Trophoblast cell (in vitro differentiated cells and primary cell): ENCODE measurements at places on chromosomes 11 and 22.

GRCh38 chr11:36475192-36475591 is 34.9 kb downstream of the TRAF6 start:
- no peaks in the 10 kb centered on the region for H3K27me3 ChIP-seq
- H3K4me1 ChIP-seq: no peaks in the 10 kb centered on the region
- H3K36me3 ChIP-seq: peaks cover 2% of the 10 kb centered on the region
- peak; percentile 52 for DNase-seq
- H3K4me3 ChIP-seq: no peak overlapping the region

GRCh38 chr22:28030473-28030872 is 111.4 kb upstream of the PITPNB start:
- no peak overlapping the region for H3K27ac ChIP-seq
- no peaks in the 10 kb centered on the region for H3K36me3 ChIP-seq
- H3K4me1 ChIP-seq: no peaks in the 10 kb centered on the region
- DNase-seq: no peak
- no peaks in the 10 kb centered on the region for H3K27me3 ChIP-seq

DNA sequence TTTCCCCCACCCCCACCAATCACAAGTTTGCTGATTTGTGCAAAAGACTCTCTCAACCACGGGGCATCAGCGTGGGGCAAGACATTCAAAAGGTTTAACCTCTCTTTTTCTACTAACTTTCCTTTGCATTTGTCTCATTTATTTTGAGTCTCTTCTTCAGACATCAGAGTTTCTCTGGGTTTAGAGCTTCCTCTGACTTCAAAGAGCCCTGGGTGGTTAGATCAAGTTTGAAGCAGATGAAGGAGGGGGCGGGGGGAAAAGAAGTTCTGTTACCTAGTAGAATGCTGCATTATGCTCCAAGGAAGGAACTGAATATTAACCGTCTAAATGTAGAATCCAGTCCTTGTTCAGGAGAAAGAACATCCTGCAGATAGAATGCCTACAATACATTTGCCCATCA is 24.5 kb downstream of the GAS2 start:
- no peaks in the 10 kb centered on the region for H3K27me3 ChIP-seq
- H3K27ac ChIP-seq: no peak overlapping the region
- H3K4me3 ChIP-seq: no peak overlapping the region
- H3K4me1 ChIP-seq: no peaks in the 10 kb centered on the region

DNA sequence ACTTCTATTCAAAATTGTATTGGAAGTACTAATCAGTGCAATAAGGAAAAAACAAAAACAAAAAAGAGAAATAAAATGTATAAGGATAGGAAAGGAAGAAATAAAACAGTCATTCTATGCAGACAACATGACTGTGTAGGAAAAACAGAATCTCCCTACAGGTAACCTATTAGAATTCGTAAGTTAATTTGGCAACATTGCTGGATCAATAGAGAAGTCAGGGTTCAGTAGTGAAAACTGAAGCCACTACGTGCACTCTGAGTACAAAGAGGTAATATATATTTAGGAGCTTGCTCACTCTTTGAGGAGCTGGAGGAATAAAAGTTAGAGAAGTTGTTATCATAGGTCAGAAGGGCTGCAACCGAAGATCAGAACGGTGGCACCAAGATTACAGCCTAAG is 84.0 kb upstream of the BMAL1 start:
- no peaks in the 10 kb centered on the region for H3K36me3 ChIP-seq
- no peak overlapping the region for H3K4me3 ChIP-seq
- DNase-seq: no peak
- no peak overlapping the region for H3K27ac ChIP-seq
- H3K27me3 ChIP-seq: no peaks in the 10 kb centered on the region

DNA sequence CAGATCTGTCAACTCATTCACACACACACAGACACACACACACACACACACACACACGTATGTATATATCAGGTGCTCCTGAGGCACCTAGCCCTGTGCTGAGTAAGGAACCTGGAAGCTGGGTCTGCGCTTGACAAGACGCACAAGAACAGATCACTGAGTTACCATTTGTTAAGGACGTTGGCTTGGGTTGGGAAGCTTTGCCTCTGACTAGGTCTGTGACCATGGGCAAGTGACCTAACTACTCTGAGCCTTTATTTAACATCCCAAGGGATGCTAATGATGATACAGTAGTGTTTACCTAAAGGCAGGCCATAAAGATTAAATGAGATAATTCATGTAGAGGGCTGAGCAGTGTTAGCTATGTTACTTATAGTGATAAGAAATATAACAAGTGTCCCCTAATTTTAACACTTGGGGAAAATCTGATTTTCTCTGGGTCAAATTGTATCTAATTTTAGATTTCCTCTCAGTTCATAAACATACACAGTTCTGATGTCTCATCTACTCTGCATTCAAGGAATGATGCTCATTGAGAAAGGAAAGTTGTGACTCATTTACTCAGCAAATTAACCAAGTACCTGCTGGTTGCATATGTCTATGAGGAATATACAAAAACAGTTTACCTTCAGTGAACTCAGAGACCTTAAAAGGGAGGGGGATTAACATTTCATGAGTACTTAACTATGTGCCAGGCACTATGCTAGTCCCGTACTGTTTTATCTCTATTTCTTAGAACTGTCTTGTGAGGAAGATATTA is 13.6 kb downstream of the RNF185 start:
- H3K27me3 ChIP-seq: no peaks in the 10 kb centered on the region
- no peak overlapping the region for H3K27ac ChIP-seq
- H3K4me1 ChIP-seq: peaks cover 8% of the 10 kb centered on the region
- no peak overlapping the region for H3K4me3 ChIP-seq
- H3K36me3 ChIP-seq: peaks cover 2% of the 10 kb centered on the region
- peak; percentile 91 for DNase-seq

- H3K27me3 ChIP-seq: no peaks in the 10 kb centered on the region
- peak overlapping the region; percentile 60 for H3K27ac ChIP-seq
- peaks cover 22% of the 10 kb centered on the region for H3K4me1 ChIP-seq
- peak; percentile 23 for DNase-seq
- no peaks in the 10 kb centered on the region for H3K36me3 ChIP-seq
These were observed 22.8 kb upstream of the PICK1 start for GRCh38 chr22:38034278-38034882.

GRCh38 chr22:38082986-38083710 is 836 bp downstream of the SLC16A8 start:
- H3K36me3 ChIP-seq: no peaks in the 10 kb centered on the region
- H3K4me3 ChIP-seq: no peak overlapping the region
- peaks cover 11% of the 10 kb centered on the region for H3K27me3 ChIP-seq
- peaks cover 21% of the 10 kb centered on the region for H3K4me1 ChIP-seq

GRCh38 chr11:34575671-34576070 is 45.2 kb upstream of the EHF start:
- no peak overlapping the region for H3K27ac ChIP-seq
- H3K4me3 ChIP-seq: no peak overlapping the region
- H3K36me3 ChIP-seq: no peaks in the 10 kb centered on the region
- DNase-seq: no peak

DNA sequence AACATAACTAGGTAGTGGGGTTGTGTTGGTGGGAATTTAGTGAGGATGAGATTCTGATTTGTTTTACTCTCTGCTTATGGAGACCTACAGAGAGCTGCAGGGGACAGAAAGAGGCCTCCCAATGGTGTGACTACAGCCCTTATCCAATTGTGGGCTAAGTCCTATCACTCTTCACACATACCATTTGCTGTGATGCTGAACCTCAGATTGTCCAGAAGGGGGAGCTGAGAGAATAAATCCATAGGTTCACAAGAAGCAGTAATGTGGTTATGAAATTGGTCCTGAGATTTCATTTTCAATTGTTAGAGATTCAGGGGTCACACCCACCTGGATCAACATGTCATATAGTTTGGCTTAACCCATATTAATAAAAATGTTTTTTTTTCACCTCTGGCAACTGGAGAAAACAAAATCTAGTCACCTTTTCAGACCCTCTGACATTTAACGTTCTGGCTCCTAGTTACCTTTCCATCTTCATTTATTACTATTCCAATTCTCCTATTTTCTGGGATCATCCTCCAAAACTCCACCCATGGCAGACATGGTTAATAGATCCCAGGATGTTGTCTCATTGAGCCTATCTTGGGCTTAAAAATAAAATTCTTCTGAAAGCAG is 53.3 kb upstream of the PTPN5 start:
- no peaks in the 10 kb centered on the region for H3K4me1 ChIP-seq
- peak; percentile 64 for DNase-seq
- H3K4me3 ChIP-seq: no peak overlapping the region
- H3K36me3 ChIP-seq: no peaks in the 10 kb centered on the region
- H3K27ac ChIP-seq: no peak overlapping the region

DNA sequence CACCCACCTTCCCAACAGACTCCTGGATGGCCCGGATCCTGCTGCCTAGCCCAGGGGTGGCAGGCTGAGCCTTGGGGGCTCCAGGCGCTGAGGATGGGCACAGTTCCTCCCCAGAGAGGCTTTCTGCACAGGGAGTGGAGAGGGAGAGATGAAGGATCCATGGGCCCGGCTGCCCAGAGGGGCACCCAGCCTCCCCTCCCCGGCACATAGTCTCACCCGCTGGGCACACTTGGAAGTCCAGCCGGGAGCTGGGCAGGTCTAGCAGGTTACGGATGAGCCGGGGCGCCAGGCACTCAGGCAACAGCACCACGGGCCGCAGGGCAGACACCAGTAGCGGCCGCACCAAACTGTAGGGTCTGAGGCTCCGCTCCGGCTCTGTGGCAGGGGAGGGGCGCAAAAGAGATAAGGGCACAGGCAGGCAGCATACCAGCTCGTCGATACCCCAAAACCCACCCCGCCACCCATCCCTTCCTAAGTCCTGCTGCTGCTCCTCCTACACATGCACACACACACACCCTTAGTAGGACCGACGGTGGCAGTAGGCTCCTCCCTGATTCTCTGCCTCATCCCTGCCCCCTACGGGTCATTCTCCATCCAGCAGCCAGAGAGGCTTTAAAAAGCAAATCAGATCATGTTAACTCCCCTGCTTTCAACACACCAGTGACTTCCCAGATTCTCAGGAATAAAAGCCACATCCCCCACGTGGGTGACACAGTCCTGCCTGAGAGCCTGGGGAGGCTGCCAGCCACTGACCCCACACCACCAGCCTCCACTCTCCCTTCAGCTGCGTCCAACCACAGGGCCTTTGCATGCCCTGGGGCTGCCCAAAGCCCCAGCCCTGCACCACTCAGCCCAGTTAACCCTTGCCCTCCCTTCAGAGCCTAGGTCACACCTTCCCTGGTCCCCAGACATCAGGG is 6.5 kb upstream of the MFNG start:
- peaks cover 3% of the 10 kb centered on the region for H3K36me3 ChIP-seq
- H3K27ac ChIP-seq: no peak overlapping the region
- H3K27me3 ChIP-seq: no peaks in the 10 kb centered on the region
- peaks cover 8% of the 10 kb centered on the region for H3K4me1 ChIP-seq

DNA sequence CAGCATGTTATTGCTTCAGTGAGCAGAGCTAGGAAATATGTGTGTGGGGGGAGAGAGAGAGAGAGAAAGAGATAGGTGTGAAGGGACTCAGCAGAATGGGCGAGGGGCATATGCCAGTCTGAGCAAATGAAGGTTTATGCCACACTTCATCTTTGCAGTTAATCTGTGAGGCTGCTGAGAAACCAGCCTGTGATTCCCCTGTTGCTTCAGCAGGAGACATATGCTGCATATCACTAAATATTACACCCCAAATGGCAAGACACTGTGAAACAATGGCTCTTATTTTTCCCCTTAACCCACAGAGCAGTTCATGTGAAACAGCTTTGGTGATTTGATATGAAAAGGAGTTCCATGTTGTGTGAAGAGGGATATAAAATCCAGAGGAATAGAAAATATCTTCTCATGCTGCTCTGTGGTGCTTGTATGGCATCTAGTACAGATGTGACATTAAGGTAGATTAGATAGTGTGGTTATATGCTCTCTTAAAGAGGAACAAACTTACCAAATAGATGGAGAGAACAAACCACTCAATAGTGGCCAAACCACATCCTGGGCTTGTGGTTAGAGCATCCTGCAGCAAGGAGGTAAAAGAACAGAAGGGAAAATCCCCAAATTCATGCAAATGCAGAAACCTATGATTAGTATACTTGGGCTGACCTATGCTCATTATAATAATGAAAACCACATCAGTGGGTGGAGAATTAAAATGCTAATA is 864.2 kb downstream of the FAM181B start:
- H3K27ac ChIP-seq: no peak overlapping the region
- no peak for DNase-seq
- no peaks in the 10 kb centered on the region for H3K36me3 ChIP-seq
- no peaks in the 10 kb centered on the region for H3K4me1 ChIP-seq

GRCh38 chr11:69666261-69666660 is 8.9 kb downstream of the LTO1 start:
- no peak for DNase-seq
- no peak overlapping the region for H3K4me3 ChIP-seq
- H3K27me3 ChIP-seq: no peaks in the 10 kb centered on the region
- peaks cover 54% of the 10 kb centered on the region for H3K36me3 ChIP-seq
- no peaks in the 10 kb centered on the region for H3K4me1 ChIP-seq
- no peak overlapping the region for H3K27ac ChIP-seq

- no peaks in the 10 kb centered on the region for H3K4me1 ChIP-seq
- DNase-seq: no peak
- no peaks in the 10 kb centered on the region for H3K27me3 ChIP-seq
- no peak overlapping the region for H3K27ac ChIP-seq
- no peak overlapping the region for H3K4me3 ChIP-seq
- no peaks in the 10 kb centered on the region for H3K36me3 ChIP-seq
These were observed 67.7 kb downstream of the PHF21B start for GRCh38 chr22:44942056-44942455.

DNA sequence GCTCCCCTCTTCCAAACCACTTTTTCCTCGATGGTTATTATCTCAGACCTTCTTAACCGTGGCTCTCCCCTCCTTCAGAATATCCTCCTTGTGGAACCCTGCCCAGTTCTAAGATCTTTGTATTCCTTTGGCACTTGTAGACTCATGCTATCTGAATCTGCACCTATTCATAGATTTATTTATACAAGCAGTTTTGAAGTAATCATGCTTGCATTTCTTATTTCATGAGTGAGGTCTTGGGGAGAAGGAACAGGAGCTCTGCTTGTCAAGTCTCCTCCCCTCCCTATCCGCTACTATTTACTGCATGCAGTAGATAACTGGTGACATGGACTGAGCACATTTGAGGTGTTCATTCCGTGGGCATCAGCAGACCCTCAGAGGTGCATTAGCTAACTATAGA is 5.4 kb upstream of the MADD start:
- peaks cover 5% of the 10 kb centered on the region for H3K36me3 ChIP-seq
- no peak for DNase-seq
- peaks cover 25% of the 10 kb centered on the region for H3K4me1 ChIP-seq
- no peak overlapping the region for H3K27ac ChIP-seq
- H3K27me3 ChIP-seq: no peaks in the 10 kb centered on the region
- no peak overlapping the region for H3K4me3 ChIP-seq

DNA sequence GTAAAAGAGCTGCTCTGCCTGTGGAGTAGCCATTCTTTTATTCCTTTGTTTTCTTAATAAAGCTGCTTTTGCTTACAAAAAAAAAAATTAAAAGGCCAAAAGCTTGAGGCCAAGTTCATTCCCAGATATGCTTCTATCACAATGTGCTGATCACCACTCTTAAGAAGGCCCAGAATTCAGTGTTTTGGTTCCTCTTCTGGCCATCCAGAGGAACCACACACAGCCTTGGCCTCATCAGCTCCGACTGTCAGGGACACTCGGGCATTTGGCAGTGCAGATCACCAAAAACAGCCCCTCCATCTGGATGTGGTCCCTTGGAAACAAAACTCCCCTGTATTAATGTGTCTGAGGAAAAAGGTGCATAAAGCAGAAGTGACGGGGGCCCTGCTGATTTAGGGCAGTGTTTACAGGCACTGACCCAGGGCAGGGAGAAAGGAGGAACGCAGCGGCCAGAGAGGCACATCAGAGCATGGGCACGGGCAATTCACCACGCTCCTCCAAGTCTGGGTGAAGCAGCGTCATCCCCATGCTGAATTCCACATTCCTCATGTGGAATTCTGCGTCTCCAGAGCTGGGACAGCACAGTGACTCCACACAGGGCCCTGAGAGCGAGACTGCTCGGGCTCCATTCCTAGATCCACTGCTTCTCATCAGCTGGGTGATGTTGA is 17.7 kb downstream of the POLDIP3 start:
- H3K27me3 ChIP-seq: no peaks in the 10 kb centered on the region
- H3K36me3 ChIP-seq: peaks cover 54% of the 10 kb centered on the region
- H3K27ac ChIP-seq: peak overlapping the region; percentile 59
